ENCODE measurements at places on chromosomes 1 and 21.
A peak's percentile ranks its signal among the peaks of the same experiment; 100 is the strongest.

DNA sequence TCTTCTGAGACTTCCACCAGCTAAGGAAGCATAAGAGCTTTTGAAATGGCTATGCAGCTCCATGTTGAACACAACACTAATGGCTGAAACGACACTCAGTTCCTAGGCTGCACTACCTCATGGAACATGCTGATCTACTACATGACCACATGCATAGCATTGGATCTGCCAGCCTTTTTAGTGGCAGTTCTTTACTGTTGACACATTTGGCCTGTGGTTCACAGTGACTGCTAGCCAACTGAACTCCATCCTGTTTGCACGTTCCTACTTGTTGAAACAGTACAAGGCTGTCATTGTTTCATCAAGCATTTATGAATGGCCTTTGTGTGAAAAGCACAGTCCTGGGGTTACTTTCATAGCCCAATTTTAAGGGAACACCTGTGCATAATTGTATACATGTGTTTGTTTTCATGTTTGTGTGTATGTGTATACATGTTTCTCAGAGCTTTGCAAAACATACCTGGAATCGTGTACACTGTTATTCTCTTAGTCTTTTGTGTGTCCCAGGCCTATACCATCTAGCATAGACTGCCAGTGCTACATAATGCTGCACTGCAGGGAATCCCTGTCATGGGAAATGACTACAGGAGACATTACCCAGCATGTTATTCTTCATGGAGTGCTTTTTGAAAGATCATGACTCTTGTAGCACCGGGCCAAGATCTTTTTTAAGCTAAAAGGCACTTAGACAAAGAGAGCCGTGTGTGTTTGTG, 179.6 kb upstream of the ESRRG start:
- no peak for DNase-seq

GRCh38 chr21:26846036-26846931, 1.1 kb upstream of the ADAMTS1 start:
- DNase-seq: peak; percentile 95

DNA sequence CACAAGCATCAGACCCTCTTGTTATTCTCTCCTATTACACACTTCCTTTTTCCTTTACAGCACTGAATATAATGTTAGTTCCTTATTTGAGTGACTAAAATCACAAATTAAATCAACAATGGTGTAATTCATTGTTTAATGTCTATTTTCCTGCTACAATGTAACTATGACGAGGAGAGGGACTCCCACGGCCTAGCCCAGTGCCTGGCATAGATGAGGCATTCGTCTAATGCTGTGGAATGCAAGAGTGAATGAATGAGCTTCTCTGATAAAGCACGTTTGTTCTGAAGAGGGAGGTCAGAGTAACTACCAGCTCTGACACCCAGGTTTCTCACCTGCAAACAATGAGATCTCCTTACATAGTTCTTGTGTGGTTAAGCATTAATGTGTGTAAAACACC, 479.4 kb downstream of the OMA1 start:
- DNase-seq: no peak

DNA sequence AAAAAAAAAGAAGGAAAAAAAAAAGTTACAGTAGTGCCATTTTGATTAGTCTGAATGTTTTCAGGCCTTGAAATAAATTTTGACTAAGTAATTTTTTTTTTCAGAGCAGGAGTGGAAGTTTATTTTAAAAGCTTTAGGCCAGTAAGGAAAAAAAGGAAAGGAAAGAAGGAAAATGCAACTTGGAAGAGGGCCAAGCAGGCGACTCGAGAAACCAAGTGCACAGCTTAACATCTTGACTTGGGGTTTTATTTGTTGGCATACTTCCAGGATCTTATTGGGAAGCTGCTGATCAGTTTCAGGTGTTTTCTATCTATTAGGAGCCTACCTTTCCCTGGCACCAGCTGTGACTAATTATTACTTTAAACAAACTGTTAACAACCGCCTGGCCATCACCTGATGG, 41.7 kb downstream of the ATF3 start:
- no peak for DNase-seq

- DNase-seq: no peak
These were observed 116.2 kb downstream of the HMCN1 start for GRCh38 chr1:185850366-185850765.

GRCh38 chr1:24311234-24311633, 7.9 kb upstream of the GRHL3 start:
- DNase-seq: no peak

- DNase-seq: no peak
These were observed 10.1 kb downstream of the RBP7 start for GRCh38 chr1:10007169-10007568.

DNA sequence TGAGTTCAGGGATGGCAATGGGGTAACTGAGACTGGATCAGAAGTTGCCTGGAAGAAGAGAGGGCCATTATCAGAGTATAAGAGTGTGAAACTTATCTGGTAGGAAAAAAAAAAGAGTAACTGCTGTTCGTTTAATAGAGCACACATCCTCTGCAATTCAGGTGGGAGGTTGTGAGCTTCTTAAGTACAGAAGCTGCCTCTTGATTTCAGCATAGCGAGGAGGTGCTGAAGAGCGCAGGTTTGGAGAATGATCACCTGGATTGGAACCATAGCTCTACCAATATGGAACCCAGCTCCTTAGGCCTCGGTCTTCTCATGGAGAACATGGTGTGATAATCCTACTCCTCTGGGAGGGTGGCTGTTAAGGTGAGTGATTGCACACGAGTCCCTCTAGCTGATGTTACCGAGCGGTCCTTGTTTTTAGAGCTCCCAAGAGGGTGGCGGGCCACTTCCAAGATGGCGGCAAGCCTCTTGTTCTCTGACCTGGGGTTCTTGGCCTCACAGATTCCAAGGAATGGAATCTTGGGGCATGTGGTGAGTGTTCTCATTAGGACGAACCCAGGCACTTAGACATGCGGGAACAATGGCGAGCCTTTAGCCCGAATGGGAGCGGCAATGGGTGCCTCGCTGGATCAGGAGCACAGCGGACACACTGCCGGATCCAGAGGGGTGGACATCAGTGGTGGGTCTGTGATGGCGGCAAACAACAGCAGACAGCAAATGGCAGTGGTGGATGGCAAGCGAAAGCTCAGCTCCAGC, 3.3 kb upstream of the MX1 start:
- peak; percentile 69 for DNase-seq

DNA sequence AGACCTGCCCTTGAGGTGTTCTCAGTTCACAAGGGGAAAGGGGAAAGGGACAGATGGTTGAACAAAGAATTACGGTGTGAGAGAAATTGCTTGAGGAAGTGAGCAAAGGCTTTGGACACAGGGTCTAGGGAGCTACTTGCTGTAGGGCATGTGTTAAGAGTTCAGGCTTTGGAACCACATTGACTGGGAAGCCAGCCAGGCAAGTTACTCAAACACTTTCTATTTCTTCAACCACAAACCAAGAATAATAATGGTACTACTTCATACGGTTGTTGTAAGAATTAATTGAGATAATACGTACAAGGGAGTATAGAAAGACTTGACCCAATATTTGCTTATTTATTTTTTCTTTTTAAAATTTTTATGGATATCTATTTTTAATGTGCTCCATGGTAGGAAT, 26.6 kb downstream of the AK4 start:
- no peak for DNase-seq

DNA sequence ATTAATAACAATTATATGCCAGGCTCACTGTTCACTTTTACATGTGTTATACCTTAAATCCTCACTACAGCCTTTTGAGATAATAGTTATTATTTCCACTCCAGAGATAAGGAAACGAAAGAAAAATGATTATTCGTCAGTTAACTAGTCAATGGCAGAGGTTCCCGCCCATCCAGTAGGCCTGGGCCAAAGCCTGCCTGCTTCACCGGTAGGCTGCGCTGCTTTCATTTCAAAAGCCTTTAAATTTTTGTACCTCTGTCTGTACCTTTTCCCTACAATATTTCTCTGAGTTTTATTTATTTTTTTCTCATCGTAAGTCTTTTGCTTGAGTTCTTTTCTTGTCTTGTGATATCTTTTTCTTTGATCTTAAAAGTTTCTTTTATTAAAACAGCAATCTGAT, 3.6 kb downstream of the GPR52 start:
- DNase-seq: no peak

GRCh38 chr1:207605444-207606361, 39.2 kb upstream of the CR1L start:
- no peak for DNase-seq

DNA sequence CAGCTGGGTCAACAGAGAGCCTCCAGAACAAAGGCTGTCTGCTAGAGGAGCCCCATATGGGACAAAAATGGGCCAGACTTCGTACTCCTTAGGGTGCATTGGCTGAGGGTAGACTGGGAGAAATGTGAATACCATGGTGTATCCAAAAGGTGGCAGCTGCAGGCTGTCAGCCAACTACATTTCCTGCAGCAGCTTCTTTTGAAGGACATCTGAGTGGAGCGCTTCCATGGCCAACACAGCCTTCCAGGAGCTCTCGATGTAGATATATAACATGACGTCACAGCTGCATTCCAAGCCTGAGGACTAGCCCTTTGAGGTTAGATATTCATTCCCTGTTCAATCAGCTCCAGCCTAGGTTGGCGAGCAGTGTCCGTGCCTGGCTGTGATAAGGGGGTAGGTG, 107.7 kb downstream of the MAB21L3 start:
- no peak for DNase-seq

DNA sequence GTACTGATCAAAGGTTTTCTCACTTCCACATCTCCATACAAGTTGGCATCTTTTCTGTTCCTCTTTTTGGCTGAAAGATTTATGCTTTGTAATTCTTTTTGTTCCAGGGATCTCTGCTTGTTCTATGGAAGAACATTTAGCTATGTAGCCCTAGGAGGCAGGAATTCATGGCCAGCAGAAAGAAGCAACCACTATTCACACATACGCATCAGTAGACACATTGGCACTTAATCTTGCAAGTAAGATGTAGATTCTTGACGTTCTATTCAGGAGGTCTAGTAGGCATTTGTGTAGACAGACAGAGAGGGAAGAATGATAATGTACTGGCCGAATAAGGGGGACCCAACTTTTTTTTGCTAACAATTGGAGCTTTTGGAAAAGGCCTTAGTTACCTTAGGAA, 336.0 kb downstream of the NUF2 start:
- DNase-seq: no peak

DNA sequence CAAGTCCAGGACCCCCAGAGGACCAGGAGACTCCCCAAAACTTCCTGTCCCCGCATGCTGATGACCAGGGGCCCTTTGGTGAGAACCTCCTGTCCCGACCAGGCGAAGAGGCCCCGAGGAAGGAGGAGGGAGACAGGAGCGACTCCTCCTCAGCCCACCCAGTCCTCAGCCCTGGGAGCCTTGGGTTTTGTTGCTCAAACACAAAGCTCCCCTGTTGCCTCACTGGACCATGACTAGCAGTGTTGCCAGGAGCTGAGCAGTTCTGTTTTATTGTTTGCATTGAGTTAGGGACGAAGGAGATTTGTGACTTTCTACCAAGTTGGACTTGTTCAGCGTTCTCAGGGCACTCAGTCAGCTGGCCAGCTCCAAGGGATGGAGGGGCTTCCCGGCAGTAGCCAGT, 10.0 kb downstream of the UMODL1 start:
- no peak for DNase-seq

DNA sequence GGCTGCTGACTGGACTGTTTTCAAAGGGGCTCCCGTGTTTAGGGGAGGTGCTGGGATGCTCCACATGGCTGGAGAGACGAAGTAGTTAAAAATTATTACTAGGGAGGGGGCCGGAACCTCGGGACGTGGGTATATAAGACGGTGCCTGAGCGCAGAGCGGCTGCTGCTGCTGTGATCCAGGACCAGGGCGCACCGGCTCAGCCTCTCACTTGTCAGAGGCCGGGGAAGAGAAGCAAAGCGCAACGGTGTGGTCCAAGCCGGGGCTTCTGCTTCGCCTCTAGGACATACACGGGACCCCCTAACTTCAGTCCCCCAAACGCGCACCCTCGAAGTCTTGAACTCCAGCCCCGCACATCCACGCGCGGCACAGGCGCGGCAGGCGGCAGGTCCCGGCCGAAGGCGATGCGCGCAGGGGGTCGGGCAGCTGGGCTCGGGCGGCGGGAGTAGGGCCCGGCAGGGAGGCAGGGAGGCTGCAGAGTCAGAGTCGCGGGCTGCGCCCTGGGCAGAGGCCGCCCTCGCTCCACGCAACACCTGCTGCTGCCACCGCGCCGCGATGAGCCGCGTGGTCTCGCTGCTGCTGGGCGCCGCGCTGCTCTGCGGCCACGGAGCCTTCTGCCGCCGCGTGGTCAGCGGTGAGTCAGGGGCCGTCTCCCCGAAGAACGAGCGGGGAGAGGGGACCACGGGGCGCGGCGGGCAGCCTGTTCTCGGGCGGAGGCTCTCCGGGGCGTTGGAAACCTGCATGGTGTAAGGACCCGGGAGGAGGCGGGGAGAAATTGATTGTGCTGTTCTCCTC, at the start of gene CHODL:
TSS of gene CHODL (plus strand) at position 163 of the 793 bp plus-strand sequence. CDS start at position 554, 391 bp downstream.
- no peak for DNase-seq

- DNase-seq: no peak
These were observed 483 bp downstream of the CHML start for GRCh38 chr1:241639623-241640148.

GRCh38 chr1:155134880-155135414, 705 bp upstream of the SLC50A1 start:
- DNase-seq: no peak

DNA sequence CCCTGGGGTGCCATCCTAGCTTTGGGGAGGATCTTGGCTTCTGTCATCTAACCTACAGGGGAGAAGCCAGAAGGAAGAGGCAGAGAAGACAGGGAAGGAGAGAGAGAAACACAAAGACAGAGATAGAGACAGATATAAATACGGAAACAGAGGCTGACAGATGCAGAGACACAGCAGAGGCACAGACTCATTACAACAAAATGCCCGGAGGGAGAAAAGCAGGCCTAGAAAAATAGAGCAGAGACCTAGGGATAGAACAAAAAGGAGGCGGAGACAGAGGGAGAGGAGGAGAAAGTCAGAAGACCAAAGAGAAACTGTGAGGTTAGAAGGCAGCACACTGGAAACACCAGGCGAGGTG, 1.9 kb downstream of the PEAR1 start:
- no peak for DNase-seq

DNA sequence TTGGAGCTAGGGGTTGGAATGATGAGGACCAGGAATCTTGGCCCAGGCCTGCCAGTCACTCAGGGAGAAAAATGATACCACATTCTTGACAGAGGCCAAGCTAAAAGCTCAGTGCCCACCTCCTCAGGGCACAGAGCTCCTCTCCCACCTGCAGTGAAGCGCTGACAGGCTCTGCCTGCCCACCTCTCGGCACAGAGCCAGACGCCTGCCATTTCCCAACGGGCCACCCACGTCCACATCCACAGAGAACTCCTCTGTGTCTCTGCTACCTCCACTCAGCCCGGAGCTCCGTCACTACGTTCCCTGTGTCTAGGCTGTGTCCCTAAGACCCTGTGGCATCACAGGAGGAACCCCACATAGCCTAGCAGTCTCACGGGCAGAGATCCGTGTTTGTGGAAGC, 60.8 kb downstream of the MRPL37 start:
- DNase-seq: no peak

GRCh38 chr1:98557895-98558294, 103.6 kb upstream of the SNX7 start:
- DNase-seq: no peak

DNA sequence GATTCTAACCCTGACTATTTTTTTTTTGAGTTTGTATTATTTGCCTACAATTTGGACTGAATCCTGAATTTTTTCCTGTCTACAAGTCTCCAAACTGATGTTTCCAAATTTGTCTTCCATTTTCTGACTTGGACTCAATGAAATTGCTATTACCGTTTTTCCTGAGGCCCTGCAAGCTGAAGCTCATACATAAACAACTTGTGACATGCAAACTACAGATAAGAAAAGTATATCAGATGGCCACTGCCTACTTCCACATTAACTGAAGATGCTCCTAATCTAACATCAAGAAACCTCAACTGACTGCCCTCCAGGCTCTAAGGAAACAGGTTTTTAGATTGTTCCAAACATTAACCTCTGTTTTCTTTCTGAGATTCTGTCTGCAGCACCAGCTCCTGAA, 51.1 kb upstream of the KLHDC7A start:
- DNase-seq: no peak
